ENCODE measurements at places on chromosomes 7 and 10. TPM values are rescaled to one million over a fixed set of nuclear protein-coding genes. Genes with fewer than 3 reads are reported as not detected.

Gene UROS
- total RNA-seq = 29.7 TPM

Gene PCLO
- 2.3 TPM for total RNA-seq

Gene GCK
- 1.2 TPM for total RNA-seq

Gene ABCB8
- total RNA-seq = 16.2 TPM

Gene MYH16
- not detected for total RNA-seq

Gene IFIT1B
- not detected for total RNA-seq

GRCh38 chr7:100556541-100556940 lies 17.2 kb downstream of the SAP25 start:
- no peaks in the 10 kb centered on the region for H3K4me1 ChIP-seq
- no peak overlapping the region for H3K27ac ChIP-seq
- H3K27me3 ChIP-seq = no peaks in the 10 kb centered on the region
- H3K36me3 ChIP-seq = peaks cover 85% of the 10 kb centered on the region

DNA sequence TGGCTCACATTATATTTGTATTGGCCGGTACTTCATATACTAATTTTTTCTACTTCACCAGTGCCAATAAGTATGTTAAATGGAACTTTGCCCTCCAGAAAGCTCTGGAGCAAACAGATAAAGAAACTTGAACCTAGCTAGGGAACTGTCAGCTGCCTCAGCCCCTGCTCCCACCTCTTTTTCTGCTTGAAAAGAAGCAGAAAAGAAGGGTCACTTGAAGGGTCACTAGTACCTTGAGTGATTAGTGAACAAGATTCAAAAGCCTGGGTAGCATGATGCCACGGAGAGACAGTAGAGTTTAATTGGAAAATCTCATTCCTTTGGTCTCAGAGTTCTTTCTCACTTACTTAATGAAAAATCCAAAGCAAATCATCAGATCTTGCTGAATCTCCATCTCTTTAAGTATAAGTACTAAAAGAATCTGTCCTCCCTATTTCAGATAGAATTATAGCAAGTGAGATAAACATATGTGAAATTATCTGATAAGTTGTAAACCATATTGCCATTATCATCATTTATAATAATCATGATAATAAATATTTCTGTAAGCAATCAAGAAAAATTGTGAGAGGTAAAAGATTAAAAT lies 47.7 kb downstream of the PTN start:
- H3K4me1 ChIP-seq = peaks cover 4% of the 10 kb centered on the region
- no peaks in the 10 kb centered on the region for H3K27me3 ChIP-seq
- H3K27ac ChIP-seq = no peak overlapping the region
- H3K4me3 ChIP-seq = no peak overlapping the region
- DNase-seq = no peak
- no peaks in the 10 kb centered on the region for H3K36me3 ChIP-seq

GRCh38 chr10:129035052-129035827 lies 431.8 kb upstream of the MGMT start:
- DNase-seq = no peak
- H3K4me1 ChIP-seq = peaks cover 10% of the 10 kb centered on the region
- H3K4me3 ChIP-seq = no peak overlapping the region
- H3K27ac ChIP-seq = no peak overlapping the region
- H3K36me3 ChIP-seq = no peaks in the 10 kb centered on the region

GRCh38 chr7:87463982-87464381 lies 11.5 kb downstream of the ABCB4 start:
- H3K27me3 ChIP-seq = peaks cover 10% of the 10 kb centered on the region
- H3K4me3 ChIP-seq = no peak overlapping the region
- H3K27ac ChIP-seq = no peak overlapping the region
- no peaks in the 10 kb centered on the region for H3K36me3 ChIP-seq
- no peaks in the 10 kb centered on the region for H3K4me1 ChIP-seq
- no peak for DNase-seq

DNA sequence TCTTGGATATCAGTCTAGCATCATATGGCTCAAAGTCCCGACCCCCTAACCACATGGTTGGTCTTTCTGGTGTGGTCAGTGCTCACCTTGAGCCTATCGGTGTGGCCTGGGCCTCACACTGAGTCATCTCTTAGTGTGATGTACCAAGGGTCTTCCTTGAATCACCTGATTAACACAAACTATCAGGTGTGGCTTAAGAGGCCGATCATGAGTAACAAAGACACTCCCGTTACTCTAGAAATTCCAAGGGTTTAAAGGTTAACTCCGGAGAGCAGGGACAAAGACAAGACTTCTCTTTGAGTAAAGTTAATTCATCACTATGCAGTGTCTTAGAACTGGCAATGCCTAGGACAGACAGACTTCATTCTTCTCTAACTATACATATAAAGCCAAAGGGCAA lies 52.3 kb upstream of the ARMC3 start:
- H3K27me3 ChIP-seq = no peaks in the 10 kb centered on the region
- H3K36me3 ChIP-seq = no peaks in the 10 kb centered on the region
- no peak overlapping the region for H3K4me3 ChIP-seq
- no peaks in the 10 kb centered on the region for H3K4me1 ChIP-seq
- DNase-seq = no peak
- no peak overlapping the region for H3K27ac ChIP-seq

DNA sequence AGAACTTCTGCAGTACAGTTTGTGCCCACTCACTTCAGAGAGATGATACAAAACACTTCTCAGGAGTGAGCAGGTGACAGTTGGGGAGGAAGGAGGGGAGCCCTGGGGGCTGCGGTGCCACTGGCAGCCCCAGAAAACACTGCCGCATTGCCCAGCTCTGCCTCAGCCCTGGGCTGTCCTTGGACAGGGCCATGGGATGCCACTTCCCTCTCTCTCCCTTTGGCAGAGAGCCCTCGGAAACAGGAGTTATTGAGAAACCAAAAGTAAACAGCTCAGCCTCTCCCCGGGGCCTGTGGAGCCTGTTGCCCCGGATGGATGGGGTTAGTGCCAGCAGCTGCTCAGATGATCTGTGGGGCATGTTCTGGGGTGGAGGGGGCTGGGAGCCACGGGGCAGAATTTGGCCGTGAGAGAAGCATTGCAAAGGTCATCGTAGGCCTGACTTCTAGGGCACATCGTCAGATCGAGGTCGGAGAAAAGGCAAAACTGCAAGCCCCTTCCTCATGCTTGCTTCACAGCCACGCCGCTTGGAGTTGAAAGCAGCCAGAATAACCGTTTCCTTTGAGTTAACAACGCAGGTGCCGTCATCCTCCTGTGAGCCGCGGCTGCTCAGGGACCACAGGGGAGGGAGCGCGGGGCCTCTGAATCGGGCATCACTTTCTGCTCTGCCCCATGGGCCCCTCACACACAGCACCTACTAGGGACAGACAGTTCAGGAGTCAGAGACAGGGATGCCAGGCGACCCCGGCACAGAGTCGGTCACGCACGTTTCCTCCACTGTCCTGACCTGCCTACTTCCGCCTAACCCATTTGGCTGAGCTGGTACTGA lies 256.4 kb downstream of the CAMK1D start:
- H3K36me3 ChIP-seq = no peaks in the 10 kb centered on the region
- H3K27me3 ChIP-seq = no peaks in the 10 kb centered on the region
- peak overlapping the region; percentile 81 for H3K27ac ChIP-seq

- H3K27me3 ChIP-seq = no peaks in the 10 kb centered on the region
- H3K4me3 ChIP-seq = no peak overlapping the region
- peak overlapping the region; percentile 77 for H3K27ac ChIP-seq
- peaks cover 37% of the 10 kb centered on the region for H3K4me1 ChIP-seq
- H3K36me3 ChIP-seq = no peaks in the 10 kb centered on the region
Measured at GRCh38 chr10:78937800-78938694, 130.7 kb upstream of the ZMIZ1 start.

DNA sequence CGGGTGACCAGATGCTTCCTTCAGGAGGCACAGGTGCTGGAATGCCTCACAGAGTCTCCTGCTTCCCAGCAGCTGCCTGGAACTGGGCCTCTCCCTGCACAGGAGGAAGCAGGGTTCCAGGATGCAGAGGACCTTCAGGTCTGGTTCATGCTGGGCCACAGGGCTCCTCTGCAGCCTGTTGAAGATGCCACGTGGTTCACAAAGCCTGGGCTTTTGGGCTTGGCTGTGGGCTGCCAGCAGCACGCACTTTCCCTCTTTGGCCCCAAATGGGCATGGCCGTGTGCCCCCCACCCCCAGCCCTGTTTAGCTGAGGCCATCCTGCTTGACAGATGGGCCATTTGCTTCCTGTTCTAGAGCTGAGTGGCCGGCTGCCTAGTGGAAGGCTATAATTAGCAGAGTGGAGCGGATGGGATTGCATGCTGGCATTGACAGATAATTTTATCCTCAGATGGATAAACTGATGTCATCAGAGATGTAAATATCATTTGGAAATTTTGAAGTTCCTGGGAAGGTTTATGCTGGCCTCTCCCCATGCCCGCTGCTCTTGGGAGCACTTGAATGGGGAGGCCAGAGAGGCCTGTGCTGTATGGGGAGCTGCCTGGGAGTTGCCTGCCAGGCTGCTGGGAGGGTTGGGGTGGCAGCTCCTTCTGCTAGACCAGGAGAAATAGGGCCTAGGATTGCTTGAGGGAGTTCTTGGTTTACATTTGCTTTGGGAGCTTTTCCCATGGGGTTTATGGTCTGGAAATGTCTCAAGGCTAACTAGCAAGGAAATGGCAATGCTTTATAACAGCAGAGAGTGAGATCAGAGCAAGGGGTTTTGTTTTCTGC lies 28.2 kb downstream of the TSPAN15 start:
- no peaks in the 10 kb centered on the region for H3K27me3 ChIP-seq
- peaks cover 5% of the 10 kb centered on the region for H3K36me3 ChIP-seq
- H3K4me3 ChIP-seq = no peak overlapping the region
- H3K27ac ChIP-seq = peak overlapping the region; percentile 85
- no peak for DNase-seq
